GOT3 (cell line): ENCODE measurements at places on chromosomes 7 and 10.

- DNase-seq, result no peak
These were observed 29.5 kb upstream of the CCNY start for GRCh38 chr10:35306852-35307251.

DNA sequence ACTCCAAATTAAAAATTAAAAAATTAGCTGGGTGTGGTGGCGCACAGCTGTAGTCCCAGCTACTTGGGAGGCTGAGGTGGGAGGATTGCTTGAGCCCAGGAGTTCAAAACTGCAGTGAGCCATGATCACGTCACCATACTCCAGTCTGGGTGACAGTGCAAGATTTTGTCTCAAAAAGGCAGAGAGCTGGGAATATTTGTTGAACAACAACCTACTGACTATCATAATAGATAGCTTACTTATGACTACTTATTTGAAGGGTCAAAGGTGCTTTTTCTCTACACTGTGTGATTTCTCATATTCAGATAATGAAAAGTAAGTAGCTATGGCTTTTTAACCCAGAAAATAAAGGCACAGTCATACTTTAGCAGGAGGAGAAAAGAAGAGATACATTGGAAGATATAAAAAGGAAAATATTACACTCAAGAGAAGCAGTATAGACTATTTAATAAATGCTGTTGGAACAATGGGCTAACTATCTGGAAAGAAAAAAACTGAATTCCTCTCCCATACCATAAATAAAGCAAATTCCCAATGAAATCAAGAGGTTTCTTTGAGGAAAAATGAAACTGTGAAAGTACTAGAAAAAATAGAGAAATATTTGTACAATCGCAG lies 6.7 kb downstream of the GSDME start:
- no peak for DNase-seq

GRCh38 chr7:128931965-128932861 lies 5.5 kb upstream of the IRF5 start:
- no peak for DNase-seq

GRCh38 chr10:30774261-30774660 lies 144.7 kb upstream of the LYZL2 start:
- no peak for DNase-seq

GRCh38 chr10:93459466-93459865 lies 22.7 kb downstream of the MYOF start:
- DNase-seq, result no peak

GRCh38 chr10:99761365-99761764 lies 21.1 kb upstream of the ABCC2 start:
- DNase-seq, result no peak

DNA sequence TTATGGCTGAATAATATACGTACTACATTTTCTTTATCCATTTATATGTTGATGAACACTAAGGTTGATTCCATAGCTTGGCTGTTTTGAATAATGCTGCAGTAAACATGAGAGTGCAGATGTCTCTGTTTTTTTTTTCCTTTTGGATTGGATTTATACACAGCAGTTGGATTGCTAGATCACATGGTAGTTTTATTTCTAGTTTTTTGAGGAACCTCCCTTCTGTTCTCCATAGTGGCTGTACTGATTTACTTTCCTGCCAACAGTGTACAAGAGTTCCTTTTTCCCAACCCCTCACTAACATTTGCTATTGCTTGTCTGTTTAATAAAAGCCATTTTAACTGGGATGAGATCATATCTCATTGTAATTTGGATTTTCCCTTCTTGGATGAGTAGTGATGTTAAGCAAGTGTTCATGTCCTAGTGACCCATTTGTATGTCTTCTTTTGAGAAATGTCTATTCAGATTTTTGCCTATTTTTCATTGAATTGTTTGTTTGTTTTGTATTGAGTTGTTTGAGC lies 36.0 kb downstream of the ABCA13 start:
- DNase-seq, result no peak

GRCh38 chr7:47233996-47234395 lies 347.9 kb downstream of the TNS3 start:
- no peak for DNase-seq

GRCh38 chr10:99769706-99770105 lies 12.7 kb upstream of the ABCC2 start:
- DNase-seq, result no peak

GRCh38 chr7:120360918-120361317 lies 87.9 kb downstream of the KCND2 start:
- no peak for DNase-seq

GRCh38 chr7:40305229-40305628 lies 170.4 kb downstream of the SUGCT start:
- DNase-seq, result no peak

DNA sequence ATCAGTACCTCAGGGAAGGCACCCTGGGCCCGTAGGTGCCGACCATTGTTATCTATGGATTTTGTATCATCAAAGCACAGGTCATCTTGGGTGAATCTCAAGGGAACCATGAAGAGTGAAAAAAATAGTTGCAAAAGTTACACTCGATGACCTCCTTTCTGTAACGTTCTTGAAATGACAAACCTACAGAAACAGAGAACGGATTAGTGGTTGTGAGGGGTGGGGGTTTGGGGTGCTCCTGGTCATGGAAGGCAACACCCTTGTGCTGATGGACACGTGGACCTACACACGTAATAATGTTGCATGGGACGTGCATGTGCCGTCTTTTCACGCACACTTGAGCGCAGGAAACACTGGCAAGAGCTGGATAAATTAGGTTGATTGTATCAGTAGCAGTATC lies 655.9 kb downstream of the SDK1 start:
- DNase-seq, result no peak

GRCh38 chr7:129776362-129776722 lies 164.8 kb downstream of the NRF1 start:
- DNase-seq, result no peak
